ENCODE measurements at places on chromosomes 11 and 22. TPM values are rescaled to one million over a fixed set of nuclear protein-coding genes. Genes with fewer than 3 reads are reported as not detected.

Gene AHNAK
- total RNA-seq, result 280 TPM

Gene YPEL1
- 4.3 TPM for total RNA-seq

Gene BUD13
- total RNA-seq, result 7.5 TPM

Gene NADSYN1
- total RNA-seq, result 55.7 TPM

Gene RFPL2
- not detected for total RNA-seq

Gene THY1
- 20.6 TPM for total RNA-seq

Gene SLC22A8
- not detected for total RNA-seq

Gene GPHA2
- total RNA-seq, result not detected

Gene PTGDR2
- 0.27 TPM for total RNA-seq

Gene MRGPRX2
- not detected for total RNA-seq

Gene SSTR3
- total RNA-seq, result 0.54 TPM

Gene SLCO2B1
- total RNA-seq, result 156 TPM

Gene MYEOV
- 0.34 TPM for total RNA-seq

Gene OR10A2
- not detected for total RNA-seq

Gene APOL4
- total RNA-seq, result not detected

Gene LMO1
- total RNA-seq, result 1.1 TPM

Gene DGKZ
- 35.6 TPM for total RNA-seq

Gene TTC17
- total RNA-seq, result 109 TPM

Gene BDNF
- total RNA-seq, result 0.42 TPM

Gene LDLRAD3
- 10.4 TPM for total RNA-seq

Gene PHOX2A
- total RNA-seq, result not detected

Gene CABP4
- 0.28 TPM for total RNA-seq

Gene OR52A5
- not detected for total RNA-seq

Gene DEUP1
- 0.97 TPM for total RNA-seq

Gene VSTM5
- total RNA-seq, result 0.17 TPM

Gene MAPK8IP2
- 30.1 TPM for total RNA-seq

Gene MGAT3
- total RNA-seq, result 5.9 TPM

Gene TMEM191B
- total RNA-seq, result 2.4 TPM

Gene PHF21B
- total RNA-seq, result 0.30 TPM

Gene TH
- total RNA-seq, result not detected

Gene TLCD5
- 14.1 TPM for total RNA-seq

Gene TRIM49
- total RNA-seq, result not detected

Gene OR5AR1
- total RNA-seq, result not detected

Gene CSTF3
- total RNA-seq, result 21.0 TPM

Gene DEFB131B
- not detected for total RNA-seq

Gene OR4A16
- total RNA-seq, result not detected

Gene SLC25A17
- total RNA-seq, result 40.8 TPM

Gene ANGPTL5
- total RNA-seq, result not detected

Gene HTATIP2
- total RNA-seq, result 80.6 TPM

Gene NPAS4
- 0.06 TPM for total RNA-seq

Gene TMEM179B
- 217 TPM for total RNA-seq

Gene RAPSN
- total RNA-seq, result 4.3 TPM

Gene ZW10
- 9.2 TPM for total RNA-seq

Gene OR51G1
- not detected for total RNA-seq

Gene SCUBE2
- total RNA-seq, result 10.3 TPM

Gene CDC42BPG
- 5.2 TPM for total RNA-seq

Gene CCDC87
- total RNA-seq, result 0.50 TPM

Gene MOGAT2
- total RNA-seq, result not detected

Gene MOV10L1
- total RNA-seq, result 0.46 TPM

Gene NAALADL1
- total RNA-seq, result 12.7 TPM

Gene PLAAT5
- 5.5 TPM for total RNA-seq

Gene ACO2
- 104 TPM for total RNA-seq

Data from adrenal gland (tissue), 19 donors.